ENCODE measurements at places on chromosomes 2 and 18. TPM values are rescaled to one million over a fixed set of nuclear protein-coding genes. Genes with fewer than 3 reads are reported as not detected.

GRCh38 chr2:64947885-64948284 lies 41.3 kb upstream of the SLC1A4 start:
- H3K4me1 ChIP-seq, result peaks cover 30% of the 10 kb centered on the region
- H3K27ac ChIP-seq, result peak overlapping the region; percentile 38
- no peak overlapping the region for H3K4me3 ChIP-seq
- DNase-seq, result no peak
- H3K36me3 ChIP-seq, result peaks cover 14% of the 10 kb centered on the region
- no peaks in the 10 kb centered on the region for H3K27me3 ChIP-seq

DNA sequence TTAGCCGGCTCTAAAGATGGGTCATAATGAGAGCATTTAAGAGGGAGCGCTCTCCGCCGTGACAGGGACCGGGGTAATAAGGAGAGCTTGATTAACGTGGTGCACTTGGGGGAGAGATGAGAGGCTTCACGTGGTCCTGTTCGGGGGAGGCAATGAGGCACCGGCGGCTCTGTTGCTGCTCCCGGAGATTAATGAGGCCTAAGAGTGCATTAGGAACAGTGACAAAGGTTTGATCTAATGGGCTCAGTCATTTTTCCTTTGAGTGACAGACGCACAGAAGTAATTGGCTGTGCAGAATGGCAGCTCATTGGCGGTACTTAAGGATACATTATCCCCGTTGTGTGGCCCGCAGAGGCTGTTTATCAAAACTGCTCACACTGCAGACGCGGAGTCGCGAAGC lies 250.7 kb downstream of the GBX2 start:
- peaks cover 2% of the 10 kb centered on the region for H3K27me3 ChIP-seq
- H3K27ac ChIP-seq, result no peak overlapping the region
- H3K36me3 ChIP-seq, result no peaks in the 10 kb centered on the region
- H3K4me3 ChIP-seq, result no peak overlapping the region
- no peak for DNase-seq
- H3K4me1 ChIP-seq, result no peaks in the 10 kb centered on the region

DNA sequence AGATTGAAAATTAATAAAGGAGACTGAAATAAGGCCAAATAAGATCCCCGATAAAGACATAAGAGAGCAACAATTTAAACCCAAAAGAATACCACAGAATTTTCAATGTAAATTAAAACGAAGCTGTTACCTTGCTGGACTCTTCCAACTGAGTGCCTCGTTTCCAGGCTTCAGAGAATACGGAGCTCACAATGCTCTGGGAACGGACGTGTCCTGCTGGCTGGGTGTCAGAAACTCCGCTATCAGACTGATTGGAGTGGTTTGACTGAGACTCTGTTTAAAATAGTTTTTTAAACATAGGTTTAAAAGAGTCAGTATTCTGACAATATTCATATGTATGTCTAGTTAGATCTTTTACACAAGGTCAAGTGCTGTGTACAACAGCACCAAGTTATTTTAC lies 90.4 kb downstream of the RAPH1 start:
- H3K27ac ChIP-seq, result no peak overlapping the region
- H3K27me3 ChIP-seq, result no peaks in the 10 kb centered on the region
- H3K4me3 ChIP-seq, result no peak overlapping the region
- no peak for DNase-seq
- peaks cover 10% of the 10 kb centered on the region for H3K4me1 ChIP-seq

- peaks cover 2% of the 10 kb centered on the region for H3K27me3 ChIP-seq
- no peak overlapping the region for H3K4me3 ChIP-seq
- no peaks in the 10 kb centered on the region for H3K4me1 ChIP-seq
- no peak for DNase-seq
Observed at GRCh38 chr18:5824370-5824984, 70.8 kb downstream of the TMEM200C start.

DNA sequence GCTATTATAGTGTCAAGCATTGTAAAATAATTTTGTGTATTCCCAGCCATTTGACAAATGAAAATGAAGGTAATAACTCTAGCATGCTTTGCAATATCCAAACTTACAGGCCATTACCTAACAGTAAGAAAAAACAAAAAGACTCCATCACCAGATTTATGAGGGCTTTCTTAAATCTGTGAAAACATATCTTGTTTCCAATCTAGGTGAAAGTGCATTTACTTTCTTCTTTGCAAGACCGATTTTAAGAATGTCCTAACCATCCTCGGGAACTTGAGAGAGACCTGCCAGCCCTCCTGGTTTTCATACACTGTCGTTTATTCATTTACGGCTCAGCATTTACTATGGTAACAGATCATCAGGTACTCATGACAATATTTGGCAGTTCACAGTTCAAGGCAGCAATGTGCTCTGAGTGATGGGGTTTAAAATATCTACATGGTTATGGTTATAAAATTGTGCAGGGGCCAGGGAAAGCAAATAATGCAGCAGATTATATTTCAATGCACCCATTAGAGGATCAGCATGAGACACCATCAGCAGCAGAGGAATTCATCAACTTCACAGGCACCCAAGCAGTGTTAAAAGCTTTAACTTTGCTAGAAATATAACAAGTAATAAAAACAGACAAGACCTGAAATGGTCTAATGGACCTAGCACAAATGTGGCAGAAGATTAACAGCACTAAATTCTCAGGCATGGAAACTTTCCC lies 34.4 kb upstream of the PARD3B start:
- no peaks in the 10 kb centered on the region for H3K36me3 ChIP-seq
- no peak for DNase-seq
- peaks cover 3% of the 10 kb centered on the region for H3K27me3 ChIP-seq
- H3K27ac ChIP-seq, result no peak overlapping the region
- no peaks in the 10 kb centered on the region for H3K4me1 ChIP-seq

GRCh38 chr2:237320801-237321560 lies 93.0 kb downstream of the COL6A3 start:
- peaks cover 1% of the 10 kb centered on the region for H3K4me1 ChIP-seq
- no peak overlapping the region for H3K4me3 ChIP-seq
- no peak overlapping the region for H3K27ac ChIP-seq
- no peak for DNase-seq
- no peaks in the 10 kb centered on the region for H3K36me3 ChIP-seq

DNA sequence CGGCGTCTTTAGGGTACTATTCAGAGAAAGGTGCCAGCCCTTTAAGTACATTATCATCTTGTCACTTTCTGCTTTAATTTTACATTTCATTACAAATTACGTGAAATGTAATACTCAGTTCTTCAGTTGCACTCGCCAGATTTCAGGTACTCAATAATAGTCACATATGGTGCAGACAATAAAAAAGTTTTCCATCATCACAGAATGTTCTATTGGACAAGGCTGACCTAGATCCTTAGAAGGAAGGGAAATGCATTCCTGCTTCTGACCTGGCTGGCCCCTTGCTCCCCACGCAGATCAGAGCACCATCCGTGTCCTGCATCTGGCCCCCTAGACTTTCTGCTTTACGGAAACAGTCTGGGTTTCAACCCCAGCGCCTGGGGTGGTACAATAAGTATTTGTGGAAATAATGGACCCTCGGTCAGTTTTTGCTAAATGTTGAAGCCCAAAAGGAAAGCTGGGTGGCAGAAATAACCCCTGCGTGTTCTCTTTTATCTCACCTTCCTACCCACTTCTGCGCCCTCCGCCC lies 681 bp upstream of the C2orf72 start:
- no peak for DNase-seq
- peaks cover 69% of the 10 kb centered on the region for H3K27me3 ChIP-seq
- no peaks in the 10 kb centered on the region for H3K4me1 ChIP-seq
- no peak overlapping the region for H3K27ac ChIP-seq

GRCh38 chr2:23200787-23201114 lies 184.2 kb upstream of the KLHL29 start:
- H3K27ac ChIP-seq, result no peak overlapping the region
- no peaks in the 10 kb centered on the region for H3K36me3 ChIP-seq
- no peak for DNase-seq
- no peaks in the 10 kb centered on the region for H3K4me1 ChIP-seq
- H3K27me3 ChIP-seq, result peaks cover 5% of the 10 kb centered on the region
- no peak overlapping the region for H3K4me3 ChIP-seq

DNA sequence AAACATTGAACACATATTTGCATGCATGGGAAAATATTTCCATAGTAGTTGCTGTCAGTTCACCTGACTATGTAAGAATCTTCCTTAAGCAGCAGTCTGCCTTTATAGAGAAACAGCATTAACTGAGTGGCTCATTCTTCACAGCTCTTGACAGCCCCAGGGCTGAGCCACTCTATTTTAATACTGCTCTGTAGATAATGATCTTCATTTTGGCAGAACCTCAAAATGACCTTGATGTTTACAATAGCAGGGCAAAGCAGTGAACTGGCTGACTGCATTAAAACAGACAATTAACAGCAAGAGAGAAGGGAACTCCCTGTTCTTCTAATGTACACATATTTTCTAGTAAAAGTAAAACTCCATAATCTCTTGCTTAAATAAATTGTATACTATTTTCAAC lies 580.6 kb upstream of the SOX11 start:
- H3K27ac ChIP-seq, result no peak overlapping the region
- no peaks in the 10 kb centered on the region for H3K27me3 ChIP-seq
- H3K4me3 ChIP-seq, result no peak overlapping the region
- DNase-seq, result no peak
- no peaks in the 10 kb centered on the region for H3K36me3 ChIP-seq

GRCh38 chr2:10774394-10774793 lies 38.2 kb downstream of the PDIA6 start:
- no peak overlapping the region for H3K27ac ChIP-seq
- H3K4me1 ChIP-seq, result no peaks in the 10 kb centered on the region
- no peak for DNase-seq
- no peaks in the 10 kb centered on the region for H3K36me3 ChIP-seq

DNA sequence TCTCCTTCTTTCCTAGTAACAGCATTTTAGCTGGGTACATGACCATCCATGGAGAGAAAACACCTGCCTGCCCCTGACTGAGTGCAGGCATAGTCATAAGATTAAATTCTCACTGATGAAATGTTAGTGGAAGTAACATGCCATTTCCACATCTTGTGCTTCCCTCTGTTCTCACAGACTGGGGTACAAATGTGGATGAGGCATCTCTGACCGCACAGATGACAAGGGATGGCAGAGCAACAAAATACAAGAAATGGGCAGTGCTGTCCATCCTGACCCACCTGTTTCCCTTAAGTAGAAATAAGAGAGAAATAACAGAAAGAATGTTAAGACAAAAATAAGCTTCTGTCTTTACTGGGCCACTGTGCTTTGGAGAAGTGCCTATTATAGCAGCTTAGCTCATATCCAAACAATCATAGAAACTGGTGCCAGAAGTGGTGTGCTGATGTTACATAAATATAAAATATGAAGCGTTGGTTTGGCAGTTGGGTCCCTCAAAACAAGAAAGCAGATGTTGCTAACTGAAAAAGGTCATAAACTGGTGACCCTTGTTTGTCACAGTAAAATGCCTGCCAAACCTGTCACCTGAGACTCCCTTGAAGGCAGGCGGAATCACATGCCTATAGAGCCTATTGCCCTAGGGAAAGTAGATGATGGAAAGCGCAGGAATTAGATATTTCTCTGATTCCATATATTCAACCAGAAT lies 72.4 kb upstream of the CCDC150 start:
- H3K27ac ChIP-seq, result no peak overlapping the region
- H3K36me3 ChIP-seq, result no peaks in the 10 kb centered on the region

DNA sequence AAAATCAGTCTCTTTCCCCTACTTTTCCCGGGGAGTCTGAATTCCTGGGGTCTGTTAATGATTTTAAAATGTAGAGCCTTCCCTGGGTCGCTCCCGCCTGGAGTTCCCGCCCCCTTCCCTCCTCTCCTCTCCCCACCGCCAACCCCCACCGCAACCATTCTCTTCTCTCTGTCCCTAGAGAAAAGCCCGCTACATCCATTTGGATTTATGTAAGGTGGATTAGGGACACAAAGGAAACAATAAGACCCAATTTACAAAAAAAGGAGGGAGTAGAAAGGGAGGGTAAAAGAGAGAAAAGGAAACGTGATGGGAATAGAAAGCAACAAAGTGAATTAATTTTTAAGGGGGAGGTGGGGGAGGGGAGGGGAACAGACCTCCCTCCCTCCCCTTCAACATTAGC lies 2.2 kb downstream of the EPHA4 start:
- peaks cover 19% of the 10 kb centered on the region for H3K4me1 ChIP-seq
- H3K36me3 ChIP-seq, result no peaks in the 10 kb centered on the region
- H3K4me3 ChIP-seq, result no peak overlapping the region
- H3K27ac ChIP-seq, result no peak overlapping the region
- H3K27me3 ChIP-seq, result peaks cover 77% of the 10 kb centered on the region

- H3K36me3 ChIP-seq, result no peaks in the 10 kb centered on the region
- DNase-seq, result no peak
- no peaks in the 10 kb centered on the region for H3K4me1 ChIP-seq
- H3K27ac ChIP-seq, result no peak overlapping the region
- peaks cover 19% of the 10 kb centered on the region for H3K27me3 ChIP-seq
Observed at GRCh38 chr18:46696268-46696667, 39.2 kb upstream of the LOXHD1 start.

DNA sequence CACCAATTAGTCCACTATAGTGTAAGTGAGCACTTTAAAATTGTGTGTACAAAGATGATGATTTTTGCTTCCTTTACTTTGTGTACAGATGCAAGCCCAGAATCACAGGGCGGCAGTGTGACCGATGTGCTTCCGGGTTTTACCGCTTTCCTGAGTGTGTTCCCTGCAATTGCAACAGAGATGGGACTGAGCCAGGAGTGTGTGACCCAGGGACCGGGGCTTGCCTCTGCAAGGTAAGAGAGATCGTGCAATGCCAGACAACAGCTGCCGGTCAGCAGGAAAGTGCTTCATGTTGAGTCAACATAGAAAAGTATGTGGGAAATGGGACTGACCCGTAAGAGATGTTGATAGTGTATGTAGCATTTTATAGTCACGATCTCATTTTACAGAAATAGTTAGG lies 156.8 kb upstream of the TTC39C start:
- peaks cover 2% of the 10 kb centered on the region for H3K36me3 ChIP-seq
- peaks cover 3% of the 10 kb centered on the region for H3K27me3 ChIP-seq
- peak overlapping the region; percentile 59 for H3K27ac ChIP-seq

DNA sequence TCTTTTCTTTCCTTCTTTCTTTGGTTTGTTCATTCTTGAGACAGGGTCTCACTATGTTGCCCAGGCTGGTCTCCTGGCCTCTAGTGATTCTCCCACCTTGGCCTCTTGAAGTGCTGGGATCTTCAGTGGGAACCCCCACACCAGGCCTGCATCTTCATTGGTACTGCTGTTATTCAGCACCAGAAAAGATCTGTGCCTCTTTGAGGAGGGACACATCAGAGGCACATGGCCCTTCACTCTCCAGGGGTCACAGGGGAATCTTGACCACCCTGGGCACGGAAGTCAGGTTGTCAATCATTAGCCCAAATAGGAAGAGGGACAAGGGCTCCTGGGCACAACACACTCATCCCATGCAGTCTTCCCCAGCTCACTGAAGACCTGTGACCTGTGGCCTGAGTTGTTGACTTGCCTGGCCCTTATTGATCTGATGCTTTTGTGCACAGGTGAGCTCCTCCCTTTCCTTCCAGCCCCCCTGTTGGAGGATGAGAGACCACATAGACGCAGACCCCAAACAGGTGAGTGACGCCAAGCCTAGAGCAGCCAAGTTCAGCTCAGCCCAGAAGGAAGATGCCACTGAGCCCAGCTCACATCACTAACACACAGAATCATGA lies 33.0 kb upstream of the ODC1 start:
- H3K4me1 ChIP-seq, result peaks cover 9% of the 10 kb centered on the region
- no peak overlapping the region for H3K4me3 ChIP-seq
- peak; percentile 3 for DNase-seq

The ABCA12 gene
- not detected for total RNA-seq

The SLC4A3 gene
- total RNA-seq, result not detected

The LYPD6B gene
- not detected for total RNA-seq

The MC4R gene
- total RNA-seq, result not detected

The AP1S3 gene
- 5.8 TPM for total RNA-seq

Data from activated naive CD8-positive, alpha-beta T cell treated with anti-CD3 and anti-CD28 coated beads, Interleukin-2, amount 10 ng/mL, durations not matched to agents 7 days and 5 days (primary cell).